ENCODE measurements at places on chromosomes 1 and 21.

- DNase-seq = no peak
These were observed 119.4 kb downstream of the CAMTA1 start for GRCh38 chr1:6904476-6905170.

GRCh38 chr1:243754348-243754747 lies 95.7 kb downstream of the AKT3 start:
- no peak for DNase-seq

DNA sequence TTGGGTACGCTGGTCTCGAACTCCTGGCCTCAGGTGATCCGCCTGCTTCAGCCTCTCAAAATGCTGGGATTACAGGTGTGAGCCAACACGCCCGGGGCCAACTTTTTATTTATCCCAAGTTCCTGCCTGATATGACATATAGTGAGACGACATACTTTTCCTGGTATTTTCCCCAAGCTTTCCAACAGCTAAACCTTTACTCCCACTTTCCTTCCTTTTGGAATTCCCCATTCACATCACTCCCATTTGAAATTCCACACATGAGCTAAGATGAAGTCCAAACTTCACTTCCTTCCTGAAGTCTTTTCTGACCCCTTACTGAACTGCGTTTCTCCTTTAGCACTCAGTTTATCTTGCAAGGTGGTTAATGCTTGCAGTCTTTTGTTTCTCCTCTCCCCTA lies 64.1 kb downstream of the S1PR1 start:
- DNase-seq = no peak

GRCh38 chr1:29384496-29385015 lies 148.2 kb downstream of the PTPRU start:
- DNase-seq = no peak

- DNase-seq = no peak
These were observed 298.5 kb downstream of the SRGAP2C start for GRCh38 chr1:121483234-121483633.

GRCh38 chr21:25564349-25564948 lies 42.8 kb downstream of the MRPL39 start:
- no peak for DNase-seq

DNA sequence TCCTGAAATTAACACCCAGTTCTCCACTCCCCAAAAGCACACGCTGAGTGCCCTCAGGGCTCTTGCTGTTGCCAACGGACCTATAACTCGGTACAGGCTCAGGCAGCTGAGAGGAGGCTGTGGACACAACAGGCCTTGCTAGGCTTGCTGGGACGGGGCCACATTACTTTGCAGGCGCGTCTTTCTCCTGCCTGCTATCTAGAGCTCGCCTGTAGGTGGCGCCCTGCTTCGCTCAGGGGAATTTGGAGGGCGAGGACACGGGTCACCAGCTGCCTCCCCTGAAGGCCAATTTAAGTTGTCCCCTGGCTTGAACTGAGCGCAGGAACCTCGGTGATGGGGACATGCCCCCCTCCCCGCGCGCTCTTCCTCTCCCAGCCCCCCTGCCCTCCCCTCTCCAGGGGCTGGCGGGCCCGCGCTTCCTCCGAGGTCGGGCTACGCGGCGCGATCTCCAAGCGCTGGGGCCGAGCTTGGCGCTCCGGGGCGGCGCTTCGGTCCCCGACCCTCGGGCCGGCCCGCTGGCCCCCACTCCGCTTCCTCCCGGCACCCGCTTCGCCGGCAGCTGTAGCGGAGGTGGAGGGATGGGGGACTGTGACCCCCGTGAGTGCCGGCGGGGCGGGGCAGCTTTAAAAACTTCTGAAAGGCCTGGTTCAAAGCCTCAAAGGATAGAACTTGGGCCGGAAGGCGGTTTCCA lies 32.4 kb upstream of the NFIA start:
- DNase-seq = peak; percentile 79

DNA sequence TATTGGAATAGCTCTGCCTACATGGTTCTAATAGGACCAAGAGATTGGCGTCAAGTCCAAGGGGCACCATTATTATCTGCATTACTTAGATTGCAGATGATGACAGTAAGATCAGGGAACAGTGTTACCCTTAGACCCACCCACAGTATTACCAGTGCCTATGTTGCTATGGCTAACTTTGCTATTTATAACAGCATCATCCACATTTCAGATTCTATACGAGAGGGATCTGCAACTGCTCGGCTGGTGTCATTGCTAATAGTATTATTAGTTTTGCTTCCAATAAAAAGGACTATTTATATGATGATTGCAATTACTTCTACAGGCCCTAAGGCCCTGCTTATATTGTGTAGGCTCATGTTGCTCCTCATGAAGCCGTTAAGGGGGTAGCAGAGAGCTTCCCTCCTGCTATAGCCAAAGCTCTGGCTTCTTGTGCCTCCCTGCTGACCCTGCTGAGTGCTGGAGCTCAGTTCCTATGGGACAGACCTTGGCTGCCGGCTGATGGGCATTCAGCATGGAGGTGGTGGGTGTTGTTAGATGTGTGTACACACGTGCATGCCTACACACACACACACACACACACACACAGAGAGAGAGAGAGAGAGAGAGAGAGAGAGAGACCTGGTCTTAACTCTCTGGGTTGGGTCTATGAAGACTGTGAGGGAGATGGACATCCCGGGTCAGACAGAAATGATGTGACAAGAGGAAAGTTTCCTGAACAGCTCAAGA lies 1.3 kb downstream of the BCAN start:
- DNase-seq = no peak

- no peak for DNase-seq
These were observed 85.4 kb upstream of the WARS2 start for GRCh38 chr1:119225831-119226230.

DNA sequence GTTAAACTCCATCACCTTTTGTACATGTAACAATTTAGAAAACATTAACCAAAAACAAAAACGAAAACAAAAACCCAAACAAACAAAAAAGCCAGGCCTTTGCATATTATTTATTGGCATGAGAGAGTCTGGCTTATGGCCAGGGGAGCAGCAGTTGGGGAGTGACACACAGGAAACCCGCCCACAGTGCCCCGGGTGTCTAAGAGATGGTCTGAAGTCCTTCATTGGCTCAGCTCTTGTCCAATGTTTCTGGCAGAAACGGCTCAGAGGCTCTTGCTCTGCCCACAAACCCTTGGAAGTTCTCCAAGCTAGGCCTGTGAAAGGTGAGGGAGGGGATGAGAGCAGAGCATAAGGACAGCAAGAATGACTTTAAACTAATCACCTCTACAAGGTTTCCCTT lies 131.5 kb downstream of the CNIH3 start:
- DNase-seq = no peak

DNA sequence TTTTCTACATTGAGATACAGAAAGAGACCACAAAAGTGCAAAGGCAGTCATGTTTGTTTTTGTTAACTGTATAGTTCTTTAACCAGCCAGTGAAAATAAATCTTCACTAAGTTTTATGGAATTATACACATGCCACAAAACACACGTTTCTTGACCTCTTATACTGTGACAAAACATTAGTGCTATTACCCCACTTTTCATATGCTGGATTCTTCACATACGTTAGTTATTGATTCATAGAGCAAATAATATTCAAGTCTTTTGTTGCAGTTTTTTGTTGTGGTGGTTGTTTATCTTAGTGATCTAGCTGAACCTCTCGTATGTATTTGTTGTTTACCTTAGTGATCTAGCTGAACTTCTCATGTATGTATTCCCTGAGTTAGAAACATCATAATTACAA lies 28.0 kb downstream of the LYPLAL1 start:
- DNase-seq = no peak

DNA sequence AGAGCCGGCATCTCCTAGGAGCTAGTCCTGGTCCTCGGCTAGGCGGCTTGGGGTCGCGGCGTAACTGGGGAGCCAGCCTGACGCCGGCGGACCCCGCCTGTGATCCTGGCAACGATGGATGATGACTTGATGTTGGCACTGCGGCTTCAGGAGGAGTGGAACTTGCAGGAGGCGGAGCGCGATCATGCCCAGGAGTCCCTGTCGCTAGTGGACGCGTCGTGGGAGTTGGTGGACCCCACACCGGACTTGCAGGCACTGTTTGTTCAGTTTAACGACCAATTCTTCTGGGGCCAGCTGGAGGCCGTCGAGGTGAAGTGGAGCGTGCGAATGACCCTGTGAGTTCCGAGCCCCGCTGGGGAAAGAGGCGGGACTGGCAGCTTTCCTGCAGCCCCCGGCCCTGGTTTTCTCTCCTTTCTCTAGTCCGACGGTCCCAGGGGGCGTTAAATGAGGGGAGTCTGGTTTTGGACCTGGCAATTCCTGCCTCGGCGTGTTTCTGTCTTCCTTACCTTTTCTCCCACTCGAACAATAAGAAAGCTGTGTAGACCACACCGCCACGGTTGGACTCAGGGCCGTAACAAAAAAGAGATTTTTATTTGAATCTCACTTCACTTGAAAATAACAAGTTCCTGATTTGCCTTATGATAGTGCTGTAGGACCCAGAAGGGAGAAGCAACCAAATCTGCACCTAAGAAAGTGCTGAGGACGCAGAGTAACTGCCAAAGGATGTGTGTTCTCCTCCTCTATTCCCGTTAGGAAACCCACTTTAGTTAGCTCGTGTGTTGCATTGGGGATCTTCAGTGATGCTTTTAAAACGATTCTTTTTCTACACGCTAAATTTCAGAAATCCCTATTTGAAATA lies at the start of gene SPRTN:
SPRTN (plus strand) TSS at position 24 of the 859 bp plus-strand sequence; CDS start at position 115, 91 bp downstream.
- DNase-seq = no peak

GRCh38 chr21:15749082-15749860 lies 19.5 kb downstream of the USP25 start:
- no peak for DNase-seq

- DNase-seq = peak; percentile 98
These were observed 371 bp upstream of the CACYBP start for GRCh38 chr1:174999216-174999935.

GRCh38 chr1:235253219-235253962 lies 74.6 kb downstream of the ARID4B start:
- DNase-seq = peak; percentile 72

Measured in SW480 (cell line).